NCI-H1930 (cell line): ENCODE measurements at places on chromosomes 1 and 21.

- DNase-seq: no peak
Observed at GRCh38 chr21:46187261-46187660, 3.0 kb upstream of the SPATC1L start.

DNA sequence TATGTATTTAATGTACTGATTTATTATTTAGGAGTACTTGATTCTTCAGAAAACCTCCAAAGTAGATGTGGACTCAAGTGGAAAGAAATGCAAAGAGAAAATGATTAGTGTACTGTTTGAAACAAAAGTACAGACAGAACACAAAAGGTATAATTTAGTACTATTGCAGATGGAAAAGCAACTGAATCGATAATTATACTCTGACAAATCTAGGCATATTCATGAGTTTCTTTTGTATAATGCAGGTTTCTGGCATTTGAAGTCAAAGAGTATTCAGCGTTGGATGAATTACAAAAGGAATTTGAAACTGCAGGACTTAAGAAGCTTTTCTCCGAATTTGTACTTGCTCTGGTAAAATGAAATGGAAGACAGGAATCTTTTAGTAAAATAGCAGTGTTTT, 12.5 kb downstream of the RWDD3 start:
- DNase-seq: no peak

- DNase-seq: no peak
Observed at GRCh38 chr1:16986560-16986959, 6.1 kb upstream of the MFAP2 start.

DNA sequence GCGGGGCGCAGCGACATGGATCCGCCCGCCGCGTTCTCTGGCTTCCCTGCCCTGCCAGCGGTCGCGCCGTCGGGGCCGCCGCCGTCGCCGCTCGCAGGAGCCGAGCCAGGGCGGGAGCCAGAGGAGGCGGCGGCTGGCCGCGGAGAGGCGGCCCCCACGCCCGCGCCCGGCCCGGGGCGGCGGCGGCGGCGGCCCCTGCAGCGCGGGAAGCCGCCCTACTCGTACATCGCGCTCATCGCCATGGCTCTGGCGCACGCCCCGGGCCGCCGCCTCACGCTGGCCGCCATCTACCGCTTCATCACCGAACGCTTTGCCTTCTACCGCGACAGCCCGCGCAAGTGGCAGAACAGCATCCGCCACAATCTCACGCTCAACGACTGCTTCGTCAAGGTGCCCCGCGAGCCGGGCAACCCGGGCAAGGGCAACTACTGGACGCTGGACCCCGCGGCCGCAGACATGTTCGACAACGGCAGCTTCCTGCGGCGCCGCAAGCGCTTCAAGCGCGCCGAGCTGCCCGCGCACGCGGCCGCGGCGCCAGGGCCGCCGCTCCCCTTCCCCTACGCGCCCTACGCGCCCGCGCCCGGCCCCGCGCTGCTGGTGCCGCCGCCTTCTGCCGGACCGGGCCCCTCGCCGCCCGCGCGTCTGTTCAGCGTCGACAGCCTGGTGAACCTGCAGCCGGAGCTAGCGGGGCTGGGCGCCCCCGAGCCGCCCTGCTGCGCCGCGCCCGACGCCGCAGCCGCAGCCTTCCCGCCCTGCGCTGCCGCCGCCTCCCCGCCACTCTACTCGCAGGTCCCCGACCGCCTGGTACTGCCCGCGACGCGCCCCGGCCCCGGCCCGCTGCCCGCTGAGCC, 459 bp downstream of the FOXE3 start:
- peak; percentile 12 for DNase-seq

DNA sequence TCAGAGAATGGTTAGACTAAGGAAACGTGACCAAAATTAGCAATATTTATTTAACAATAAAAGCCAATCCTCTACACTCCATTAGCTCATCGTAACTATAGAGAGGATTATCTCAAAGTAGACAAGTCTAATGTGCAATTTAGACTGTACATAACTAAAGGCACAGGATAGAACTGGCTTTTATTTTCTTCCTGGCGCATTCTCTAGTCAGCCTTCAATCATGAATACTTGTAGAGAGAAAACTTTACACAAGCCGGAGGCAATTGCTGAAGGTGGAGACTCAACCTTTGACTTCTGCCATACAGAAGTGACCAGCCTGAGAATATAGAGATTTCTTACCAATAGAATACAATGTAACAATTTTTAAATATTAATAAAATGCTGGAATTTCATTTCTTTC, 777.9 kb downstream of the LTN1 start:
- no peak for DNase-seq

DNA sequence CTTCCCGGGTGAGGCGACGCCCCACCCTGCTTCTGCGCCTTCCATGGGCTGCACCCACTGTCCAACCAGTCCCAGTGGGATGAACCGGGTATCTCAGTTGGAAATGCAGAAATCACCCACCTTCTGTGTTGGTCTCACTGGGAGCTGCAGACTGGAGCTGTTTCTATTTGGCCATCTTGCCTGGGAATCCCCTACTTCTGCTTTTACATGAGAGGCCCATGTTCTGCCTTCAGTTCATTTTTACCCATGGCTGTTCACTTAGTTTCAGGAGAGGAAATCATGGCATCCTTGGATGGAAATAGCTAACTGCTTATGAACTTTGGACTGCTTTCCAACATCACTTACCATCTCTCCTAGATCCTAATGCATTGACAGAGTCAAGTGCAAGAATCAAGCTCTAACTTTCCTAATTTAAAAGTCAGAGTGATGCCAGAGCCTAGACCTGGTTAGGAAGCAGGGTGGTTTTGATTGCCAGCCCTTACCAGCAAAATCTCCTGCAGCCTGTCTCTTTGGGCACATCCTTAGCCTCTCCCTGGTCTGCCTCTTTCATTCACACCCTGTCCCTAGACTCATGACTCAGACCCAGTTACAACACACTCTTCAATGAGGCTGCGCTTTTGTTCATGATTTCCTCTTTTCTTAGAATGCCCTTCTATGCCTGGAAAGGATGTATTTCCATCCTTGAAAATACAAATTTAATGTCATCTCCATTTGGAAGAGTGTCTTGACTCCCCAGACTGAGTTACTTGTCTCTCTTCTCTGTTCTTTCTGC, 137.2 kb downstream of the KCTD3 start:
- no peak for DNase-seq

DNA sequence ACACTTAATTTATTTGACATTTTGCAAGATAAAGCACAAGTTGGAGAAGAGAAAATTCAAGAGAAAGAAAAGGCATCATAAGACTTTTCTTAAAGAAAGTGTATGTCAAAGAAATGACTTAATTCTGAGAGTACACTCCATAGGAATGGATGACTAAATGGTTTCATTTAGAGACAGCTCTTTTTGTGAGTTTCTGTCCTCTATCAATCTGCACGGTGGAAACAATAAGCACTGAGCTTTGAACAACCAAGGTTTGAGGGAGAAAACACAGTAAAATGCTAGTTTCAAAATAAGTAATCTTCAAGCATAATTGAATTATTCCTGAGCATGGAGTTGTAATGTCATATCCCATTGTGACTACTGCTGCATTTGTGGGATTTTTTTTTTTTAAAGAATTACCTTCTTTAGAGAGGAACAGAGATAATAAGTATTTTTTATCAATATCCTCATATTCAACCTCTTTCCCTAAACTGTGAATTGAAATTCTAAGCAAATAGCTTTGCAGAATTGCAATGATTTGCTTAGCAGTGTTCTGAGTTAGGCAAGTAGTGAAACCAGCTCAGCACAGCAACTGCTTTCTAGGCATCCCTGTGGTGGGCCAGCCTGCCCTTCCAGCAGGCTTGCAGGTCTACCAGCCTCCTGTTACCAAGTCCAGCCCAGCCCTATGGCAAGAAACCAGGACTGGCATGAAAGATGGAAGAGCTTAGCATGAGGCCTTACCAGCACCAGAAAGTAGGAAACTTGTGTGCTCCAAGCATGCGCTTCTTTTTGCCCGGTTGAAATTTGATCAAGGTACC, 38.2 kb downstream of the KCNJ6 start:
- DNase-seq: no peak

DNA sequence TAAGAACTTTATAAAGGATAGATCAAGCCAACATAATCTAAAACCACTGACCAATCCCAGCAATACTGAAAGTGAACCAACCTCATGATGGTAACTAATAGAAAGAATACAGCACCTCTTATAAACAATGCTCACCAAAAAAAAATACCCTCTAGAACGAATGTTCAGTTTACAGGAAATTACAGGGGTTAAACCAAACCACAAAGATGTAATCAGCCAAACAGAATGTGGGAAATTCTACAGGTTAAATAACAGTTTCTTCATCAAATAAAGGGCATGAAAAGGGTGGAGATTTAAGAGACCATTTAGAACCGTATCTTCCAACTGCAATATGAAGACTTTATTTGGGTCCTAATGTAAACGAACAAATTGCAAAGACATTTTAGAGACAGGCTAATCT, 30.4 kb downstream of the ARID4B start:
- no peak for DNase-seq

GRCh38 chr1:155254228-155254713, 1.0 kb downstream of the ENTREP3 start:
- no peak for DNase-seq

DNA sequence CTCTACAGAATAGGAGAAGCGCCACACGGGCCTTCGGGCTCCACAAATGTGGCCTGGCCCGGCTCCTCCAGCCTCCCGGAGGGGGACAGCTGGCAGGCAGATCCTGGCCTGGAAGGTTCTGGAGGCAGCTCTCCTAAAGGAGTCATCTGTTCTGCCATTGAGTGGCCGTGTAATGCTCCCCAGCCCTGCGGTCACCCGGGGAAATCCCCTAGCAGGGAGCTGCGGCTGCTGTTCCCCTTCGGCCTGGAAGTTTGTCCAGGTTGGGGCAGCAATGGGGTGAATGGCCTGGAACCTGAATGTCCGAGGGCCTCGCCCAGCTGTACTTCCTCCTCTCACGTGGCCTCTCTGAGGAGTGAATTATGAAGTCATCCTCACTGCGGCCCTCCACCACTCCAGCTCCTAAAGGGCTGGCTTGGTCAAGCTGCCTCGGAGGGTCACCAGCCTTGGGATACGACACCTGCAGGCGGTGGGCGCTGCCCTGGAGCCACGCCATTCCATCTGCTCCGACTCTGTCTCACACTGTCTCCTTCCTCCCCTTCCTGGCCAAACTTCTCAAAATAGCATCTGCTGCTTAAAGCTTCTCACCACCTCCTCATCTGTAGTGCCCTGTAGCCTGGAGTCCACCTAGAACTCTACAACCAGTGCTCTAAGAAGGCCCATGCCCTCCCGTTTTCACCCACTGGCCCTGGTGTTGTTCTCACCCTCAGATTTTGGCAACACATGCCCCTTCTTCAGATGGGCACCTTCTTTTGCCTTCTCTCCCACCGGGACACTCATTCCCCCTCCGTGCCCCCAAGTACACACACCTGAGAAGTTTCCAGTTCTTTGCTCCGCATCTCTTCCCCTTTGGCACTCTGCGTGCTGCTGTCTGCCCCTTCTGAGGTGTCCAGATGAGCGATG, 54.4 kb upstream of the TMPRSS2 start:
- no peak for DNase-seq

DNA sequence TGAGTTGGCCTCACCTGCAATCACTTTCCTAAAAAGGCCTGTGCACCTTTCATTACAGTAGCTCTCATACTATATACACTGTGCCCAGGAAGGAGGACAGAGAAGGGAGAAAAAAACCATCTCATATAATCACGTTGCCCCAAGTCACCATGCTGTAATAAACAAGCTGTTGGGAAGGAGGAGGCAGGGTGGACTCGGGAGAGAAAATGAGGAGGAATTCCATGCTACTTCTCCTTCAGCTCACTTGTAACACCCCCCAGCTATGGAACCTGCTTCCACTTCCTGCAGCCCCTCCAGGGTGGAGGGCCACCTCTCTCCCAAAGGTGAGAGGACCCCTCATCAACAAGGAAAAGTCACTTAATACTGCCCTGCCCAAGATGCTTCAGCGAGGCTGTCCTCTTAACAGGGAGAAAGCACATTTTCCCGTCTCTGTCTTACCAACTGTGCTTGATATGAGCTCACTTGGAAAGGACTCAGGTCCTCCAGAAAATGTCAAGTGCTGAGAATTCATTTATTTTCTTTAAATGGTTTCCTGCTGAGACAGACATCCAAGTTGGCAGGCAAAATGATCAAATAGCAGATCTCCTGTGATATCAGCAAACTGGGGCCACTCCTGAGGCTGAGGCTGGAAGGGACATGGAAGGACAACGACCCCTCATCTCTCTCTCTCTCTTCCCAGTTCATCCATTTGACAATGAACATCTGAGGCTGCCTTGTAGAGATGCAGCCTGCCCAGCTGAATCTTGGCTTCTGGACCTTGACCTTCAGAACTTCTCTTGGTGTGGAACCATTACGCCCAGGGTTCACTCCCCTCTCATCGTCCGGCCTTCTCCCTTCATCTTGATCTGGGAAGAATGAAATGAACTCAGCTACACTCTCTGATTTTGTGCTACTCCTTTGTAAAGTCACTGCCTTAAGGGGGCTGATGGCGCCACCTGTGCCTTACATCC, 54.0 kb downstream of the CAPN9 start:
- DNase-seq: no peak

GRCh38 chr1:65418522-65419185, 1.8 kb upstream of the LEPR start:
- no peak for DNase-seq

DNA sequence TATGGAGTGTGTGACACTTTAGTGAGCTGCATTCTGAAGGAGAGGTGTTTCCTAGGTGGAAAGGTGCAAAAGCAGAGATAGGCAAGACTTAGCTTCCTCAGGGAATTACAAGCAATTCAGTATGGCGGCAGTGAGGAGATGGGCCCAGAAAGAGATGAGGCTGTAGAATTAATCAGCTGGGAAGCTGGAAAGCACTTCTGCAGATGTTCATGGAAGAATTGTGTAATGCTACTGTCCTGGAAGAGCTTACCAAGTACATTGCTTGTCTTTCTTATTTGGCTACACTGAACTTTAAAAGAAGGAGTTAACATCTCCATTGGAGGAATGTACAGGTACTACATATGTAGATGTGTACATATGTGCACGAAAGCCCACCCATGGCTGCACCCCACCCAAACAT, 103.7 kb upstream of the DPT start:
- no peak for DNase-seq

DNA sequence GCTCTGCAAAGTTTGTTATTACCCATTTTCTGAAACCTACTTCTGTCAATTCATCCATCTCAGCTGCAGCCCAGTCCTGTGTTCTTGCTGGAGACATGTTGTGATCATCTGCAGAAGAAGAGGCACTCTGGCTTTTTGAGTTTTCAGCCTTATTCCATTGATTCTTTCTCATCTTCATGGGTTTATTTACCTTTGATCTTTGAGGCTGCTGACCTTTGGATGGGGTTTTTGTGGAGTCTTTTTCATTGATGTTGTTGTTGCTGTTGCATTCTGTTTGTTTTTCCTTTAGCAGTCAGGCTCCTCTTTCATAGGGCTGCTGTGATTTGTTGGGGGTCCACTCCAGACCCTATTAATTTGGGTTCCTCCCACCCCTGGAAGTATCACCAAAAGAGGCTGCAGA, 164.3 kb downstream of the FCRL5 start:
- DNase-seq: no peak
